Gastroesophageal sphincter (tissue), 4 donors: ENCODE measurements at places on chromosomes 16 and 17. TPM values are rescaled to one million over a fixed set of nuclear protein-coding genes. Genes with fewer than 3 reads are reported as not detected.
A peak's percentile ranks its signal among the peaks of the same experiment; 100 is the strongest.

- ATAC-seq = no peak
Measured at GRCh38 chr17:55540414-55541091, 29.3 kb upstream of the SMIM36 start.

DNA sequence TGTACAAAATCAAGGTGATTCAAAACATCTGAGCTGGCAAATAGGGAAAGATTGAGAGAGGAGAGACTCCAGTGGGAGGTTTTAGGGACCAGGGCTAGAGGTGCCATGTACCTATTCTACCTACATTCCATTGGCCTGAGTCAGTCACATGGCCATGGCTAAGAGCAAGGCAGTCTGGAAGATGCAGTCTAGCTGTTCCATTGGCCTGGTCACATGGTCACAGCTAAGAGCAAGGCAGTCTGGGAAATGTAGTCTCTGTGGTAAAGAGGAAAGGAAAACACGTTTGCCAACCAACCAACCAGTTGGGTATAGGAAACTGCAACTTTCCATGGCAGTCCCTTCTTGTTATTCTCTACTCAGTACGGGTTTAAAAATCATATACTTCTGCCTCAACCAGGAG, 369.1 kb downstream of the XYLT1 start:
- no peak for ATAC-seq

DNA sequence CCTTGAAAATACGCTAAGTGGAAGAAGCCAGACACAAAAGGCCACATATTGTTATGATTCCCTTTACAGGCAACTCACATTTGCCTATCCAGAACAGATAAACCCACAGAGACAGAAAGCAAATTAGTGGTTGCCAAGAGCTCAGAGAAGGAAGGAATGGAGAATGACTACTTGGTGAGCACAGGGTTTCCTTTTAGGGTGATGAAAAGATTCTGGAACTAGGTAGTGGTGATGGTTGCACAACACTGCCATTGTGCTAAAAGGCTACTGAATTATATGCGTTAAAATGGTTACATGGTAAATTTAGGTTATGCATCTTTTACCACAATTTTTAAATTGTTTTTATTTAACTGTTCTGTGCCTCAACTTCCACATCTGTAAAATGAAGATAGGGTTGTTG, 4.4 kb downstream of the COPRS start:
- ATAC-seq = no peak

The ACSM2B gene
- total RNA-seq = 0.13 TPM

DNA sequence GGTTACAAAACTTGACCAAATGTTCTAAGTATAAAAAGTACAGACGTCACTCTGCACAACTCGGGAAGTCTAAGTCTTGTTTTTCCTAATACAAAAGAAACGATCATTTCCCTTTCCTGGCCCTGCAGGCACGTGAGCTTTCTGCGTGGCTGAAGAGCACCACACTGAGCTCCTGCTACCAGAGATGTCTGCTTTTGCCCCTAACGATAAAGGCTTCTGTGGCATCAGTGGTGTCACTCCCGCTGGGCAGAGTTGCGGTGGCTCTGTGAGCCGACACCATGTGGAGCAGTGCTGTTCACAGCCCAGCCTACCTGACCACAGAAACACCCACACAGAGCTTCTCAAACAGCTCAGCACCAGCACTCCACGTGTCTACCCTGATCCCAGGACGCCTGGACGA, 20.5 kb downstream of the EMC8 start:
- no peak for ATAC-seq

- no peak for ATAC-seq
Measured at GRCh38 chr17:17379197-17379991, 76.2 kb downstream of the NT5M start.

The EVPLL gene
- total RNA-seq = not detected

GRCh38 chr16:9151074-9151473, 59.6 kb downstream of the HAPSTR1 start:
- no peak for ATAC-seq

DNA sequence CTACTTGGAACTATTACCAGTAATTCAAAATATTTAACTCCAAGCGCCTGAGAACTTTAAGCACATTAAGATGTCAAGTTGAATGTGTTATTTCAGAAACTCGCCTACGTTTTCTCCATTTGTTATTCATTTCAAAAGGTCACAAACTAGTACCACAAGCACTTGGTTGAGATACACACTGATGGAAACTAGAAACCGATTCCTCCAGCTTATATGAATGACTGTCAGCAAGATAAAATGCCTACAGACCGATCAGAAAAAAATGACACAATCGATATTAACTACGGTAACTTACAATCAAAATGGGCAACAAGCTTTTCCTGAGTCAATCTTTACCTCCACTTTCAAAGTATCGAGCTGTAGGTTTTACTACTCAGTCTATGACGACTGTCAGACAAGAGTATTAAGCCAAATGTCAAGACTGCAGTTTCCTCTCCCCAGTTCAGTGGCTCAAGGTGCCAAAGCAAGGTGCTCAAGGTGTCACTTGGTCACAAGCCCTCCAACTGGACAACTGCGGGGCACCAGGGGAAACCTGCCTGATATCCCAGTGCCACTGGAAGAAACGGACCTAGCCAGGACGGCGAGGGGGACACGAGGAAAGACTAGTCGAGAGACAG, 678 bp downstream of the SRP68 start:
- no peak for ATAC-seq

- ATAC-seq = no peak
Measured at GRCh38 chr17:2380226-2380922, 20.5 kb downstream of the MNT start.

DNA sequence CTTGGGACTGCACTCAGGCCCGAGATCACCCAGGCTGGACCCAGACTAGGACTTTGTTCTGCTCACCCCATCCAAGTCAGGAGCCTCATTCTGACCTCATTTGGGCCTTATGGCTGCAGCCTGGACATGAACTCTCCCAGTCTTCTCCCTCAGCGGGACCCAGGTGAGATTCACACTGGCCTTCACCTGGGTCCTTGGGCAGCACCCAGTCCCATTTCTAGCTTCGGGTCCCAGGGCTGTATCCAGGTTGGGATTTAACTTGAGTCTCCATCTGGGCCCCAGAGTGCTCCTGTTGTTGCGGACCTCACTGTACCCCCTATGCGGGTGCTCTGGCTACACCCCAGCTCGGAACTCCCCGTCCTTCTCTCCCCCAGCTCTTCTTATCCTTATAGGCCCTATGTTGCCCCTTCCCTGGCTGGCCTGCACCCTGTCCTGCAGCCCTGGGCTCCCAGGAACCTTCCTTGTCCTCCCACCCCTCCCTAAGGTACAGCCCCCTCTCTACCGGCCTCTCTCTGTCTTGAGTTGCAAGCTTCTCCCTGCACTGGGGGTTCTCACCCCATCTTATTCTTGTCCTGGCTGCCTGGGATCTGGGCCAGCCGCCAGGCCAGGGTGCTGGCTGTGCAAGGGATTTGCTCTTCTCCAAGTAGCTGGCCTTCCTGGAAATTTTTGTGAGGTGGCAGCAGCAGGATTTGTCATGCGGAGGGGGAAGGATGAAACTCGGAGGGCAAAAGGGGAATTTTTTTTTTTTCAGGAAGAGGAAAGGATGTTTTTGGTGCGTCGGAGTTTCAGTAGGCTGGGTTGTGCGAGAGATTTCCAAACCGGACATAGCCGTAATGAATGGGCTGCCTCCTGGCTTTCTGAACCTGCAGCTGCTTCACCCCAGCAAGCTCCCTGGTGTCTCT, 904 bp downstream of the MAP2K3 start:
- no peak for ATAC-seq

DNA sequence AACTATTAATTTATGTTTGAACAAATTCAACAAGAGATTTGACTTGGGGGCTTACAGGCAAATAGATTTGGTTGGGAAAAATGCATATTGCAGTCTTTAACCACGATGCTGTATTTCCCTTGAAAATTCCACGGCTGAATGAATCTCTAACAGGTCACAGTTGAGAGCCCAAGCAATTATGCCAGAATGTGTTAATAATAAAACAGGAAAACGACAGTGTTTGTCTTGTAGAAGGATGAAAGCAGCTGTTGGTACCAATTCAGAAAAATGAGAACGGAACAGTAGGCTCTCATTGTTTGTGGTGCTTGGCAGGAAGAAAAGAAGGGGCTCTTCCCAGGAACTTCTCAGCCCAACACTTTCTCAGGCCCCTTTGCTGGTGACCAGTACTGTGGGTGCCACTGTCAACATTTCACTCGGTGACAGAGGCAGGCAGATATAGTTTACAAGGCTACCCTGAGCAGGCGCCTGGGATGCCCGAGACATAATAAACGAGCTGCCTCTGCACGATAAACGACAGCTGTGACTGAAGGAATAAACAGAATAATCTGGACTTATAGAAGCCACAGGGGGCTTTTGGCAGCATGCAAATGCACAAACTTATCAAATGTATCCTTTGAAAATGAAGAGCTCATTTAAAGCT, 387.1 kb downstream of the HS3ST4 start:
- ATAC-seq = no peak

The SMIM36 gene
- not detected for total RNA-seq

DNA sequence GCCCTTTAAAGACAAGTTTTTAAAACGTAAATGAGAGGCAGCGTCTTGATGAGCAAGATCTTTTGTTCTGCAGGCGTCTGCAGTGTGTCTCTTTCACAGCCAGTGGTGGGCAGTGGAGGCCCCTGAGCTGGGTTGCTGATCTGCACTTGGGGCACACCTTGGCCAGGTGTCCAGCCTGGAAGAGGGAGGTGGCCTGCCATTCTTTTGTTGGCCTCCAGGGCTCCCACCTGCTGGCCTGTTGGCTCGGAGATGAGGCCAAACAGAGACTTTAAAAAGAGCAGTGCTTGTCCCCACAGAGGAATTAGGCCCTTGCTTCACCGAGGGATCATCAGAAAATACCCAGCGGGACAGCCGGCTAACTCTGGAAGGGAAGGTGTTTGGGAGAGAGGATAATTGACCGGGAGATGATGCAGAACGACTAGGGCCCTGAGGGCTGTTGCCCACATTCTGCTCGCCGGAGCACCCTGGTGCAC, 145.9 kb upstream of the PLCG2 start:
- ATAC-seq = no peak

GRCh38 chr17:69492410-69493071, 78.0 kb downstream of the MAP2K6 start:
- ATAC-seq = no peak

DNA sequence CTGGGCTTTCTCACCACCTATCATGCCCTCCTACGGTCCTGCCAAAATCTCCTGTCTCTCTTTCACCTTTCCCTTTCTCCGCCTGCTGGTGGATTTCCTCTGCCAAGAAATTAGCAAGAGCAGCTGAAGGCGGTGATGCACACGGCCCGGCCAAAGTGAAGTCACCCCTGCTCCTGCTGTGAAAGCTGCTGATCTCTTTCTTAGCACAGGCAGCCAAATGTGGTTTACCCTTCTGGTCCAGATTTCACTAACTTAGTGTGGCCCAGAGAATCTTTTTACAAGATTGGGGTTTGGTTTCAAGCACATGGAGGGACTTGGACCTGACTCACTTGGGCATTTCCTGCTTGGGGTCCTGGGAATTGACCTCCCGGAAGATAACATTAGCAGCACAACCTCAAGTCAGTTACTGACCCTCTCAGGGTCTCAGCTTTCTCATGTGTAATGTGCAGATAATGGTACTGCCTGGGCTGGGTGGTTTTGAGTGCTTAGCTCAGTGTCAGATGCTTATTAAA, 155.7 kb downstream of the SOCS1 start:
- peak; percentile 54 for ATAC-seq

- ATAC-seq = no peak
Measured at GRCh38 chr16:89805136-89805905, 11.1 kb downstream of the FANCA start.

The NPIPA8 gene
- total RNA-seq = not detected

GRCh38 chr16:57571098-57571497, 28.7 kb downstream of the ADGRG5 start:
- ATAC-seq = no peak

GRCh38 chr16:86789621-86790051, 211.3 kb downstream of the FOXL1 start:
- ATAC-seq = no peak

The TMIGD1 gene
- total RNA-seq = not detected

The METRN gene
- total RNA-seq = 22.6 TPM

DNA sequence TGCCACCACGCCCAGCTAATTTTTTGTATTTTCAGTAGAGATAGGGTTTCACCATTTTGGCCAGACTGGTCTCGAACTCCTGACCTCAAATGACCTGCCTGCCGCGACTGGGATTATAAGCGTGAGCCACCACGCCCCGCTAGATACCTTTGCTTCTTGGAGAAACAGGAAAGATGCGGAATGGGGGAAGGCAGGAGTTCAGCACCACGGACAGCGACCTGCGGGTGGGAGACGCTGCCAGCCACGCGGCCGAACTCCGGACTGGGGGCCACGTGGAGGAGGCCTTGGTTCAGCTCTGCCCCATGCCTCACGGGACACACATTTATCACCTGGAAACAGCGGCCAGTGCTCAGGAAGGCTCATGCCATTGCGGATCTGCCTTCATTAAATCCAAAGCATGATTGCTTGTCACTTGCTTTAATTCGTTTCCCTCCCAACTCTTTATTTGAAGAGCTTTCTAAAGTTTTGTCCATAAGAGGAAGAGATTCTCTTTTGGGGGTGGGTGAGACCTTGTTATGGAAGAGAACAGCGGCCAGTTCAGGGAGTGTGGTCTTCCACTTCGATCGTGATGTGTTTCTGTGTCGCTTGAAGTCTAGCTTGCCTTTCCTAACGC, 219.9 kb downstream of the ENGASE start:
- peak; percentile 28 for ATAC-seq

- no peak for ATAC-seq
Measured at GRCh38 chr17:17403899-17404576, 72.8 kb upstream of the MED9 start.

- ATAC-seq = no peak
Measured at GRCh38 chr17:66963521-66963908, 992 bp upstream of the CACNG4 start.

GRCh38 chr17:14417336-14417735, 116.5 kb downstream of the HS3ST3B1 start:
- no peak for ATAC-seq

GRCh38 chr16:68902003-68902968, 59.0 kb downstream of the TANGO6 start:
- peak; percentile 57 for ATAC-seq

The TP53TG3 gene
- total RNA-seq = not detected

- ATAC-seq = peak; percentile 82
Measured at GRCh38 chr16:88650749-88651275, at the start of gene CYBA. Gene CYBA, minus strand, starts transcription at chr16:88651053. Its CDS starts 40 bp downstream, at chr16:88651013.

The G6PC1 gene
- total RNA-seq = not detected

DNA sequence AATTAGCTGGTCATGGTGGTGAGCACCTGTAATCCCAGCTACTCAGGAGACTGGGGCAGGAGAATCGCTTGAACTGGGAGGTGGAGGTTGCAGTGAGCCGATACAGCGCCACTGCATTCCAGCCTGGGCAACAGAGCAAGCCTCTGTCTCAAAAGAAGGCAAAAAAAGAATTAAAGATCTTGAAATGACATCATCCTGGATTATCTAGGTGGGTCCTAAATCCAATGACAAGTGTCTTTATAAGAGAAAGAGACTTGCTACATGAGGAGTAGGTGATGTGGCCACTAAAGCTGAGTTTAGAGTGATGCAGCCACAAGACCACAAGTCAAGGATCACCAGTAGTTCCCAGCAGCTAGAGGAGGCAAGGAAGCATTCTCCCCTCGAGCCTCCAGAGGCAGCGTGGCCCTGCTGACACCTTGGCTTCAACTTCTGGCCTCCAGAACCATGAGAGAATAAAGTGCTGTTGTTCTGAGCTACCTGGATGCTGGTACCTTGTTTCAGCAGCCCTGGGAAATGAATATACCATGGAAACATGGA, 15.8 kb downstream of the CIITA start:
- no peak for ATAC-seq
